ENCODE measurements at places on chromosomes 3 and 15.
A peak's percentile ranks its signal among the peaks of the same experiment; 100 is the strongest.

DNA sequence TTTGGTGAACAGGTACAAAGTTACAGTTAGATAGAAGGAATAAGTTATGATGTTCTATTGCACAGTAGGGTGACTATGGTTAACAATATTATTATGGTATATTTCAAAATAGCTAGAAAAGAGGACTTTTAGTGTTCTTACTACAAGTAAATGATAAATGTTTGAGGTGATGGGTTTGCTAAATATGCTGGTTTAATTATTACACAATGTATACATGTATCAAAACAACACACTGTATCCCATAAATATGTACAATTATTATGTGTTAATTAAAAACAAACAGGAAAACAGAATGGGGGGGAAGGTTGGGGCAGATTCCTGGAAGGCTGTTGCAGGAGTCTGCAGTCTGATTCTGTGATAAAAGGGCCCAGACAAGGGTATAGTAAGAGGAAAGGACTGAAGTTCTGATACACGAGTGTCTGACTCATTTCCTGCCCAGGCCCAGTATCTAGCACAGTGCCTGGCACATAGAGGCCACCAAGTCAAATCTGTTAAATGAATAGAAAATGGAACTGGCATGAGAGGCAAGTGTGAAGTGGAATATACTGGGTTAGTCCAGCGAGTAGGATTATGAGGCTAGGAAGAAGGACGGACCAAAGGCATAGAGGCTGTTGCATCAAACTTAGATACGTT lies 7.2 kb upstream of the ENTPD3 start:
- DNase-seq = no peak

DNA sequence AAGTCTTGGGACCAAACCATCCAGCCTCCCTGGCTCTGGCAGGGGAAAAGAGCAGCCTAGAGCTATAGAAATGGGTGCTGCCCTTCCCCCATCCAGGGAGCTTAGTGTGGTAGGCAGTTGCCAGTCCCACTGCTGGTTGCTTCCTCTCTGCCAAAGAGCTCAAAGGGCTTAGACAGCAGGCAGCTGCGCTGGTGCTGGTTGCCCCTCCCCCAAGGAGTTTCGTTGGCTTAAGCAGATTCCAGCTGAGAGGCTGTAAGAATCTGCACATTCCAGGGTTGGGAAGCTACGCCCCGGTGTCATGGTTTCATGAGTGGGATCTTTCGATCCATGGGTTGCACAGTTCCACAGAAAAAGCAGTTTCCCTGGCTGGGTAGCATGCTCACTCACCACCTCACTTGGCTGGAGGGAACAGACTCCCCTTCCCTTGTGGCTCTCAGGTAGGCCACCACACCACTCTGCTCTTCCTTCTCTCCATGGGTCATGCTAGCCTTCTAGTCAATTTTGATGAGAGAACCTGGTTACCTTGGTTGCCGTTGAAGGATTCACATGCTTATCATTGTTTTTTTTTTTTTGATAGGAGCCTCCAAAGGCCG lies 195.1 kb downstream of the EPHA6 start:
- no peak for DNase-seq

DNA sequence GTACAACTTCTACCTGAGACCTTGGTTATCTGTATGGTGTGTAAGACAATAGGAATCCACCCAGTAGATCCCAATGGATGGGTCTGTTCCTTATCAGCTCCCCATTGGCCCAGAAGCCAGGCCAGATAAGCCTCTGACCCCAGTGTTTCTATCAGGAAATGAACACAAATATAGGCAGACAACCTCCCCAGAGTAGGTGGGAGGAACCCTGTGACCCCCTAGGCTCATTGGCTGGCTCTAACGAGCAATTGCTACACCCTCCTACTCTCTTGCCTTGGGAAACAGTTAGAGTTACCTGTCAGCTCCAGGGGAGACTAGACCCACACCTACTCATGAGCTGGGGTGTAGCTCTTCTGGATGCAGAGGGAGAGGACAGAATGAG lies 299.9 kb downstream of the UACA start:
- no peak for DNase-seq

DNA sequence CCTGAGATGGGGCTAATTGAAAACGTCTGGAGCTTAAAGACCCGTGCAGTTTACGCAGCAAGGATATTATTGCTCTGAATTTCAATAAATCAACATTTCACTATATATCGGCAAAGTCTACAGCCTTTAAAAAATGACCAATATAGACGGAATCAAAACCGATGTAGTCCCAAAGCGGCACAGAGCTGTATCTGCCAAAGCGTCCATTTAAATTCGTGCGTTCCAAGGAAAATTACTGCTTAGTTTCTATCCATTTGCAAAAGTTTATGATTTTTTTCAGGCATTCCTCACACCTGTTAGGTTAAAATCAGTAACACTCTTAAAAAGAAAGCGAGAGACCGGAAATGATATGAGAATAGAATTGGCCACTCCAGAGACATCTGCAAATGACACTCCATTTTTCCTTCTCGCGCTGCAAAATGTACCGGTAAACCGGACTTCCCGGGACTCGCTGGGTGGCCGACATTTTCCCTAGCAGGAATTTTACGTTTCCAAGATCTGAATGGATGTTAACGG lies 777 bp upstream of the EIF4A2 start:
- DNase-seq = no peak

DNA sequence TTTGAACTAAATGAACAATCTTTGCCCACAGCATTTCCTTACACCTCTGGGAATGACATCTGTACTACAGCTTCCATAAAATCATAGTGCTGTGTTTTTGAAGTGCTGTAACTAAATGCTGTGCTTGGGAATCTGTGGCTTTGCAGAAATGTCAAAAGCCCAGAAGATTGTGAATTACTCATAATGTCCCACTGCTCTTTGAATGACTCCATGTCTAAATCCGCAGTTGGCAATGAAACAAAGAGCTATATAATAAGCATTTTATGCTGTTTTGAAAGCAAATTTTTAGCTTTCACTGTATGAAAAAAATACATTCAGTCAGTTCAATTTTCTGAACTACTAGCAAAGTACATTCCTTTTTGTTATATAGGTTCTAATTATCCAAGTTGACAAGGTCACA lies 88.6 kb upstream of the ADAMTS17 start:
- no peak for DNase-seq

GRCh38 chr3:194745422-194746184 lies 59.9 kb downstream of the FAM43A start:
- DNase-seq = no peak

DNA sequence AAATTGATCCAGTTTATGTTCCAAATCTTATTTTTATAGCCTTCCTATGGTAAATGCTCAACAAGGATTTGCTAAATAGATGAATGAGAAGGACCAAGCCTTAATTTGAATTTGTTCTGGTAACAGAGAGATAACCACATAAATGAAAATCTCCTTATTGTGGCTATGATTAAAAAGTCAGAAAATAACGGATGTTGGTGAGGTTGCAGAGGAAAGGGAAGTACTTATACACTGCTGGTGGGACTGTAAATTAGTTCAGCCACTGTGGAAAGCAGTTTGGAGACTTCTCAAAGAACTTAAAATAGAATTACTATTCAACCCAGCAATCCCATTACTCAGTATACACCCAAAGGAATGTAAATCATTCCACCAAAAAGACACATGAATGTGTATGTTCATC lies 26.2 kb downstream of the AAGAB start:
- DNase-seq = no peak

GRCh38 chr3:139756529-139757103 lies 78.8 kb upstream of the NMNAT3 start:
- no peak for DNase-seq

- no peak for DNase-seq
These were observed 142.0 kb upstream of the SLCO3A1 start for GRCh38 chr15:91711384-91712033.

DNA sequence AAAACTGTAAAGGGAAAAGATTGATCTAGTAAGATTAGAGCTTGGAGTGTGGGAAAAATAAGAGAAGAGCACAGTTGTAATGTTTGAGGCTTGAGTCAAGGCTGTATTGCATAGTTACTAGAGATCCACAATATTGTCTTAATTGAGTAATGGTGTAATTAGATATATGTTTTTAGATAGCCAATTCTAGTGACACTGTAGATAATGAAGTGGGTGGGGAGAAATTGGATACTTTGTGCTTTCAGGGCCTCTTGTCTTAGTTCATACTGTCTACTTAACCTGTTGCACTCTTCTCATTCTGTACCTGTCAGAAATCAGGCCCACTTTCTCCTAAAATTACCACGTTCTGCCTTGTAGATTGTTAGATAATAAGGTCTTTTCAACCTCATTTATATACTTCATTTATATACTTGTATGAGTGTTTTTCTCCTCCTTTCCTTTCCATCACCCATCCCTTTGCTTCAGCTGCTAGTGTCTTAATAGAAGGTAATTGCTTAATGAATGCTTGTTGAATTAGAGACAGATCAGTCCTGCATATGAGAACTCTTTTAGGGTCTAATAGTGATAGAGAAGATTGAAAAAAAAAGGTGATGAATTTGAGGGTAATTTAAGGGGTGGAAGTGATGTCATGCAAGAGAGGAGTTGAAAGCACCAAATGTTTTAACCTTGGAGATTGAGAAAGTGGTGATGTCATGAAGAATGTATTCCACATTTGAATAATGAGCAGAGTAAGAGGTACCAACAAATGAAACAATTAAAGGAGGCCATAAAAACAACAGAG lies 32.0 kb downstream of the PIK3CA start:
- peak; percentile 62 for DNase-seq

DNA sequence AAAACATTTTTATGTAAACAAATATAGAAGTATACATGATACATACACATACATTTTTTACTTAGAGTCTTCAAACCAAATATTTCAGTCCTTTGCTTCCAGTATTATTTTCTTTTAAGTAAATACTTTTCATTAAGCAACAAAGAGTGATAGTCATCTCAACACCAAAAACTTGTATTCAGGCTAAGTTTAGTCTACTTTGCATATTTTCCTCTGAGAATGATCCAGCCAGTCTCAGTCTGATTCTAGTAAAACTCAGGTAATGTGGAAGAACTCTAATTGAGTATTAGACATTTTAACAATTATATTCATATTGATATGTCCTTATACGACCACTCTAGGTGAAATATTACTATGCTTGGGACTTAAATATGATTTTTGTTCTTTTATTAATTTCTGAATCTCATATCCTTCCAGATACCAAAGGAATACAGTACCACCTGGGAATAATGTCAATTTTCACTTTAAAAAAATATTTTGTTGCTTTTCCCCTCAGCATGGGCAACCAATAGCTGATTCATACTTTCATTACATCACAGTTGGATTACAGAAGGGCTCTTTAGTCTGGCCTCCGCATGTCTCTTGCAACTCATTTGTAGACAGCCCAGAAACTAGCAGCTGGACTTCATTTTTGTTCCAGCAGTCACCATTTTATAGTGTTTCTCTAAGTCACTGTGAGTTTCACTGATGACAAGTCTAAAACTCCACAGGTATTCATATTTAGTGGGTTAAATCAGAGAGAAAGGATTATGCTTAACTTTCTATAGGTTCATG lies 390.4 kb downstream of the ZBTB20 start:
- peak; percentile 48 for DNase-seq

GRCh38 chr3:37217098-37217849 lies 42.9 kb upstream of the LRRFIP2 start:
- DNase-seq = no peak

- DNase-seq = no peak
These were observed 124.7 kb upstream of the CCNL1 start for GRCh38 chr3:157284688-157285087.

GRCh38 chr3:15297608-15298350 lies 34.6 kb downstream of the SH3BP5 start:
- DNase-seq = no peak

All from EL (cell line).